ENCODE measurements at places on chromosomes 3 and 15.

DNA sequence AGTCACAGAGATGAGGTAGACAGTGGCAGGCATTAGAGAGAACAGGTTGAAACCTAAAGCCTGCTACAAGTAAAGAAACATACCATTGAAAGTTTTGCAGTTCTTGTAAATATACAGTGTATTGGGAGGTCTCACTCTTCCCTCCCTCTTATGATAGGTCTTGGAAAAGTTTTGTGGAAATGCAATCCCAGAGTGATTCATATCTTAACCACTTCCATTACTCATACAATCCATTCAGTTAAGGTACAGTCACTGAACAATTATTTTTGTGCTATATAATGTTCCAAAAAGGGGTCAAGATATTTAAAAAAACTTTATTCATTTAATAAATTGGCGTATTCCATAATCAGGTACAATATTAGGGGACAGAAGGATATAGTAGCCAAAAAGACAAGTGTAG lies 737.7 kb upstream of the ALCAM start:
- no peak for DNase-seq

DNA sequence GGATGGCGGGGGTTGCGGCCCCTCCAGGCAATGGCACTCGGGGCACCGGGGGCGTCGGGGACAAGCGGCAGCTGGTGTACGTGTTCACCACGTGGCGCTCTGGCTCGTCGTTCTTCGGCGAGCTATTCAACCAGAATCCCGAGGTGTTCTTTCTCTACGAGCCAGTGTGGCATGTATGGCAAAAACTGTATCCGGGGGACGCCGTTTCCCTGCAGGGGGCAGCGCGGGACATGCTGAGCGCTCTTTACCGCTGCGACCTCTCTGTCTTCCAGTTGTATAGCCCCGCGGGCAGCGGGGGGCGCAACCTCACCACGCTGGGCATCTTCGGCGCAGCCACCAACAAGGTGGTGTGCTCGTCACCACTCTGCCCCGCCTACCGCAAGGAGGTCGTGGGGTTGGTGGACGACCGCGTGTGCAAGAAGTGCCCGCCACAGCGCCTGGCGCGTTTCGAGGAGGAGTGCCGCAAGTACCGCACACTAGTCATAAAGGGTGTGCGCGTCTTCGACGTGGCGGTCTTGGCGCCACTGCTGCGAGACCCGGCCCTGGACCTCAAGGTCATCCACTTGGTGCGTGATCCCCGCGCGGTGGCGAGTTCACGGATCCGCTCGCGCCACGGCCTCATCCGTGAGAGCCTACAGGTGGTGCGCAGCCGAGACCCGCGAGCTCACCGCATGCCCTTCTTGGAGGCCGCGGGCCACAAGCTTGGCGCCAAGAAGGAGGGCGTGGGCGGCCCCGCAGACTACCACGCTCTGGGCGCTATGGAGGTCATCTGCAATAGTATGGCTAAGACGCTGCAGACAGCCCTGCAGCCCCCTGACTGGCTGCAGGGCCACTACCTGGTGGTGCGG lies 1.9 kb downstream of the CHST2 start:
- DNase-seq, result no peak

DNA sequence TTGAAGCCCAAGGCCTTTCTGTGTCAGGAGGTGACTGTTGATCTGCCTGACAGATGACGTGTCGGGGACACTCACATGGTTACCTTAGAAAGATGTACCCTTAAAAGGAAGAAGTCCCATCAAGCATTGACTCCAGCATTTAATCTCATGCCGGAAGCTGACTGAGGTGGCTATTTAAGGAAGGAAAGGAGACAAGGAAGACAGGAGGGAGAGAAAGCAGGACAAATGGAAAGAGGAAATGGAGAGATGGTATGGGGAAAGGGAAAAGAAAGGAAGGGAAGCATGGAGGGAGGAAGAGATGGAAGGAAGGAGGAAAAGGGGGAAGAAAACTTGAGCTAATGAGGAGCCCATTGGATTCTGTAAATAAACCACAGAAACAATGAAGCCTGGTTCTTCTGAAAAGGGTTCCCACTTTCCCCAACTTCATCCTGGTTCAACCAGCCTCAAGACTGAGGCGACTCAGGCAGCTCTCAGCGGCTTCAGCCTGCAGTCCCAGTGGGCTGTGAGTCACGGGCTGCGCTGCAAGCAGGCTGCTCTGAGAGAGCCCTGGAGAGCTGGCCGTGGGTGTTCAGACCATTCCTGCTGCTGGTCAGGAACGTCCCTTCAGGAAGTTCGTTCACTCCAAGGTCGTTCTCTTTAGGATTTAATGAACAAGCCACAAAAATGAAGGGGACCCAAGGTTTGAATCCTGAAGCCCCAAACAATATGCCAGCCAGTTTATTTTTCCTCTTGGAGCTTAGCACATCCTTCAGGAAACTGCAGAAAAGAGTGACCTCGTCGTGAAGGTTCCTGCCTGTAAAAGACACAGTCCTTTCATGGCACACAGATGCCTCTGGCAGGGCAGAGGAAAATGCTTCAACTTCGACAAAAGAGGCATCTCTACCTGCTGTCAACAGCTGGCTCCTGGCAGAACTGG lies 69.6 kb upstream of the THBS1 start:
- peak; percentile 87 for DNase-seq

DNA sequence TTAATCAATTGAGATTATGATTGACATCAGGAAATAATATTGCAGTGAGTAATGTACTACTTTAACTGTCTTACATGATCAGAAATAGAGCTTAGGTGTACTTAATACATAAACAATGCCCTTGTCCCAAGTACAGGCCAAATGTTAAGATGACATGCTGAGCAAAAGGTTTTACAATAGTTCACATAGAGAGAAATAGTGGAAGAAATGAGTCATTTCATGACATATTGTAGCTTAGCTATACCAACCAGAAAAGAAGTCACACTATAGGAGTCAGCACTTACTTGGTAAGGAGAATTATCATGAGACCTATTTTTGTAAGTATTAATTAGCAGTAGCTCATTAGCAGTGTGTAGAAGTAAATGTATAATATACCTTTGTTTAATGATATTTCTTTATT lies 96.4 kb upstream of the NANOGP8 start:
- DNase-seq, result no peak

- DNase-seq, result no peak
Observed at GRCh38 chr3:184836090-184836822, 24.3 kb downstream of the VPS8 start.

- DNase-seq, result no peak
Observed at GRCh38 chr3:153320585-153321128, 158.6 kb downstream of the RAP2B start.

DNA sequence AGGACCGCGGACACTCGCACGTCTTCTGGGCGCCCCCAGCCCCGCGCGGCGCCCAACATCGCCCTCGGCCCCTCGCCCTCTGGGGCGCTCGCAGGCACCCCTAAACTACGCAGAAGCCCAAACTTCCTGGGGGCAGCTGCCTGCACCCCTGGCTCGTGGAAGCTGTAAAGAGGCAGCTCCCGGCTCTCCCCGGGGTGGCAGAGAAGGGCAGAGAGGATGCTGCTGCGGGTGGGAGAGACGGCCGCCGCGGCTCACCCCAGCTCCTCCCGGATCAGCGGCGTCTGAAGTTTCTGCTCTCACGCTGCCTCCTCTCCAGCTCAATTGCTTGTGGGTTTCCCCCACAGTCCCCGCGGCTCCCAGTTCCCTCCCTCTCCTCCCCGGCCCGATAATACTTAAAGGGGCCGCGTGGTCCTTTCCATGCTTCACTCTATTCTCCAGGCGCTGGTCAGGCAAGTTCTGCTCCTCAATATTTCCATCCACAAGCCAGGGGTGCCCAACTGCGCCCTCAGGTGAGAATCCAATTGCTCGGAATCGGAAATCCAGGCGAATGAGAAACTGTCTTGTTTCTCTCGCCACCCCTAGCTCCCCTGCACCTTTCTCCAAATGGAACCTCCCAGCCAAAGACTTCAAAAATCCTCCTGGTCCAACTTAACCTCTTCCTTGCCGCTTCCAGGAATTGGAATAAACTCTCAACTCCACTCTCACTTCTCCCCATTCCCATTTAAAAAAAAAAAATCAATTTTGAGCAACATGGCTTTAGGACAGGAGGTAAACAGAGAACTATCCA lies 748.5 kb downstream of the ROBO1 start:
- DNase-seq, result peak; percentile 83

GRCh38 chr3:182606905-182607504 lies 186.3 kb upstream of the ATP11B start:
- no peak for DNase-seq

- DNase-seq, result no peak
Observed at GRCh38 chr15:65399001-65399706, 21.4 kb upstream of the IGDCC3 start.

- no peak for DNase-seq
Observed at GRCh38 chr3:146080578-146080977, 80.4 kb downstream of the PLOD2 start.

DNA sequence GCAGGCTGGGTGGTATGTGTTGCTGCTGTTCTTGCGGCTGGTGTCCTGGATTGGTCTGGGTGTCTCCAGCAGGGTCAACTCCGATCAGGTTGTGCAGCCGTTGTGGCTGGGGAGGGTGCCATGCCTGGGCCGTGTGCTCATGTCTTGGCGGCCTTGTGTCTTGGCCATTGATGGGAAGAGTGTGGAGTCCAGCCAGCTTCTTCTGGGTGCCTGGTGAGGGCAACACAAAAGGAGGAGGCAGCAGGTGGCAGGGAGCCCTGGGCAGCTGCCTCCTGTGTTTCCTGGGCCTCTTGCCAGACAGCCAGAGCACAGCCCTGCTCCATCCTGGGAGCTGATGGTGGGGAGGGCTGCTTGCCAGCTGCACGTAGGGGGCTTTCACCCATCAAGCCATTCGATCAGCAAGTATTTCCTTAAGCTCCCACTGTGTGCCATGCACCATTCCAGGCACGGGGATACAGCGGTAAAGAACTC lies 4.3 kb downstream of the CHAC1 start:
- DNase-seq, result no peak

DNA sequence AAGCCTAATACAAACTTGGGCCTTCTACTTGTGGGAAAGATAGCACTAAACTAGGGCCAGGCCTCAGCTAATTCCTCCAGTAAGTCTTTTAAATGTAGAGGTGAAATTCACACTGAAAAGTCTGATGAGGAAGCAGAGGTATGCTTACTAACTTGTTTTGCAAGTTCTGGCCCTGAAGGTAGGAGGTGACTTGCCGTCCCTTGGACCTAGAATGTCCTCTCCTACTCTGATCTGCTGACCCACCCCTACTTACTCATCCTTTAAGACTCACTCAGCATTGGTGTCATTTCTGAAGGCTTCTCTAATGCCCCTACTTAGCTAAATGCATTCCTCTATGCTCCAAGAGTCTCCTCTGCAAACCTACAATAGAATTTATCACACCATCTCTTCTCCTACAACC lies 19.4 kb downstream of the RIOX2 start:
- no peak for DNase-seq

DNA sequence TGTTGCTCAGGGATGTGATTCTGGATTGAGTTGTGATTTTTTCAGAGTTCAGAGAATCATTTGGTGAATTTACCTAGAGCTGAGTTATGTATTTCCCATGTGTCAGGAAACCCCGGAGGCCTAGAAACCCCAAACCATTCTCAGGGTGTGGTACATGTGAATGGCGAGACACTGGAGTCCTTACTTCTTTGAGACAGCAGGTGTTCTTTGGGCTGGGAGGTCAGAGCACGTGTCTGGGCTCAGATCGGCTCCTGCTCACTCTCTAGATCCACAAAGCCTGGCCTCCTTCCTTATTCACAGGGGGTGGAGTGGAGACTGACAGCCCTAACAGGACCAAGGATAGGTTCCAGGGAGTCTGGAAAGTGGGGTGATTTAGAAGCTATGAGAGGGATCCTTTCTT lies 145.8 kb downstream of the CHDH start:
- DNase-seq, result no peak

DNA sequence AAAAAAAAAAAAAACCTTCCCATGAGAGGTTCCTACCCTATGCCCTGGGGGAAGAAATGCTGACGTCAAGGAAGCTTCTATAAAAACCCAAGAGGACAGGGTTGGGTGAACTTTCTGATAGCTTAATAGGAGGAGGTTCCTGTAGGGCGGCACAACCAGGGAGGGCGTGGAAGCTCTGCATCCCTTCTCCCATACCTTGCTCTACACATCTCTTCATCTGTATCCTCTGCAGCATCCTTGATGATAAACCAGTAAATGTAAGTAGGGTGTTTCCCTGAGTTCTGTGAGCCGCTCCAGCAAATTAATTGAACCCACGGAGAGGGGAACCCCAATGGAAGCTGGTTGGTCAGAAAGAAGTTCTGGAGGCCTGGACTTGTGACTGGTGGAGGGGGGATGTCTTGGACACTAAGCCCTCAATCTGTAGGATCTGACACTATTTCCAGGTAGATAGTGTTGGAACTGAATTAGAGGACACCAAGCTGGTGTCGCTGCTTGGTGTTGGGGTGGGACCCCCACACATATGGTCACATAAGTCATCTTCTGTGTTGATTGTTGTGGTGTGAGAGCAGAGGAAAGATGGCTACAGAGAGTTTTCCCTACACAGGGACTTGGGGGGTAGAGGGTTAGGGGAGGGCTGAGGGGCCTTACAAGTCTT lies 91.5 kb downstream of the ST6GAL1 start:
- DNase-seq, result no peak

- no peak for DNase-seq
Observed at GRCh38 chr3:193520738-193521137, 34.0 kb downstream of the ATP13A4 start.

DNA sequence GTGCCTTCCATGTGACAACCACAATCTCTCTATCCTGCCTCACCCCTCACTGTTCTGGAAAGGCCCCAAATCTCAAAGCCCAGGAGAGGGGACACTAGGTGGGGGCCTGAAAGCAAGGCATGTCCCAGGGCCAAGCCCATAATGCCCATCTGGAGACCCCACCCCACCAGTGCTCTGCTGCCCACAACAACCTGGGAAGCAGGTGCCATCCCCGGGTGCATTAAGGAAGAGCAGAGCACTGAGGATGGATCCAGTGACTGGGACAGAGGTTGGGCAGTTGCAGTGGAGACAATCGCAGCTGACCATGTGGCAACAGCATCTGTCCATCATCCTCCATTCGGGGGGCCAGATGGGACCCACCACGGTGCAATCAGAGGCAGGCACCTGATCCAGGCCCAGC lies 106.2 kb upstream of the PRR20G start:
- no peak for DNase-seq

DNA sequence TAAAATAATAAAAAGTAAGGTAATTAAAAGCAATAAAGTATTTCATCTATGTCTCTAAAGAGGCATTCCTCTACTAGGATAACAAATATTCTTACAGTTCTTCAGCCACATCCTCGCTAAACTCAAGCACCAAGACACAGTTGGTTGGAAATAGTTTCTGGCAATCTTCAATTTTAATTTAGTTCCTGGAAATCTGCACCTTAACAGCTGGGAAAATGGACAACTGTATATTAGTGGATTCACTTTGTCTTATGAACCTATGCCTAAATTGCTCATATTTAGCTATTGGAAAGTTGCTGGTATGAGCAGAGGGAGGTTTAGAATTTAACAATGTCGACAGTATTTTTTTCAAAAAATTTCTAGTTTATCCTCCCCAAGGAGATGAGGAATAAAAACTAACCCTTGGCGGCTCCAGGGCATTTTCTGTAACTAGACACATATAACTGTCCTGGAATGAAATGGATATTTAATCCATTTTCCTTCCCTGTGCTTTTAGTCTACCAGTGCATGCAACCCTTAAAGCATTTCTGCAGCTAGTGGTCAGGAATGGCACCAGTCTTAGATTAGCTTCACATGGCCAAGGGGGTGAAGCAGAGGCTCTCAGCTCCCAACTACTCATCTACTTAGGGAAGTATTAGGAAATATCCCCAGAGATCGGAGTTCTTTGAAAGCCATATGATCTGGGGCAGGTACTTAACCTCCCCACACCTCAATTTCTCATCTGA lies 290.0 kb upstream of the THBS1 start:
- no peak for DNase-seq

GRCh38 chr3:101300073-101300472 lies 20.3 kb downstream of the IMPG2 start:
- DNase-seq, result no peak

GRCh38 chr15:57609805-57610529 lies 18.3 kb downstream of the MYZAP start:
- peak; percentile 59 for DNase-seq
